Endothelial cell of umbilical vein (primary cell): ENCODE measurements at places on chromosomes 1 and 21. TPM values are rescaled to one million over a fixed set of nuclear protein-coding genes. Genes with fewer than 3 reads are reported as not detected.

VWA5B1 gene
- polyA plus RNA-seq, result not detected in 2 replicates

TDRD5 gene
- not detected in 2 replicates for polyA plus RNA-seq

NPR1 gene
- 13.3 and 13.8 TPM in 2 replicates for polyA plus RNA-seq

KCNK2 gene
- polyA plus RNA-seq, result 0.02 and 0.08 TPM in 2 replicates

LCE1C gene
- not detected in 2 replicates for polyA plus RNA-seq

LIPI gene
- polyA plus RNA-seq, result not detected in 2 replicates

TCHH gene
- polyA plus RNA-seq, result not detected in 2 replicates

PADI1 gene
- polyA plus RNA-seq, result 0.01 and 0.03 TPM in 2 replicates

ILDR2 gene
- not detected in 2 replicates for polyA plus RNA-seq

KRTAP19-8 gene
- polyA plus RNA-seq, result not detected in 2 replicates

KRTAP20-1 gene
- not detected in 2 replicates for polyA plus RNA-seq

GBP4 gene
- 1.7 and 1.9 TPM in 2 replicates for polyA plus RNA-seq

ISG15 gene
- 154 and 220 TPM in 2 replicates for polyA plus RNA-seq
